ENCODE measurements at places on chromosomes 6 and 20. TPM values are rescaled to one million over a fixed set of nuclear protein-coding genes. Genes with fewer than 3 reads are reported as not detected.
A peak's percentile ranks its signal among the peaks of the same experiment; 100 is the strongest.

Gene ARHGAP18
- 37.5 TPM for total RNA-seq

Gene DEF6
- total RNA-seq: 28.7 TPM

Gene GMPR
- total RNA-seq: 0.32 TPM

Gene POLR1H
- total RNA-seq: 48.0 TPM

Gene ZNF165
- total RNA-seq: 5.3 TPM

Gene WFDC12
- 0.18 TPM for total RNA-seq

Gene RIMS1
- not detected for total RNA-seq

Gene CALHM6
- 3.2 TPM for total RNA-seq

Gene COL21A1
- total RNA-seq: 0.11 TPM

Gene SIRPD
- total RNA-seq: not detected

Gene IL20RA
- 1.7 TPM for total RNA-seq

Gene PSMB9
- 33.9 TPM for total RNA-seq

Gene LY6G6C
- not detected for total RNA-seq

Gene BTNL2
- total RNA-seq: not detected

Gene HRH3
- not detected for total RNA-seq

Gene NOTCH4
- 0.31 TPM for total RNA-seq

- DNase-seq: no peak
Measured at GRCh38 chr20:21373436-21373835, 23.9 kb downstream of the NKX2-4 start.

DNA sequence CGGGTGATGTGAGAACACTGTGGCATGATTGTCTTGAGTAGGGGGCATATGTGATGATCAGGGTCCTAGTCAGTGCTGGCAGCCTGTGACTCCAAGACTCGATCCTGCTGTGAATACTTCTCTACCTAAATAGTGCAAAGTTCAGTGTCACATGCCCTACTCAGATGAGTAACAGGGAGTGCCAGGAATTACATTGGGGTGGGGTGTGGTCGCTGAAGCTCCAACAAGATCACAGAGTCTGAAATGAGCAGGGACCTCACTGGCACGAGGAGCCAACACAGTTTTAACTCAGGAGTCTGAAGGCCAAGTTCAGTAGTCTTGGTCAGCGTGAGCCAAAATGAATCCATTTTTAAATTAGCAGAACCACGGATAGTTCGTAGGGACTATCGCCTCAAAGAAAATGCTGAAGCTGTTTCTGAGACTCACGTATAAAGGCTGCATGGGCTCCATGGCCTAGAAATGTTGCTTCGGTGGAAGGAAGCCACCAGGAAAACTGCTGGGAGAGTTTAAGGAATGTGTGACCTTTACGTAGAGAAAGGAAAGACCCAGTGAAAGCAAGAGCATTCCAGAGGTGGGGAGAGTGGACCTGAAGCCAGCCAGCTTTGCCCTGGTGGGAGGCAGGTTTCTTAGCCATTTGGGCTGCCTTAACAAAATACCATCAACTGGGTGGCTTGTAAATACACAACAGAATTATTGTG is 72.2 kb downstream of the RPP40 start:
- peak; percentile 51 for DNase-seq

DNA sequence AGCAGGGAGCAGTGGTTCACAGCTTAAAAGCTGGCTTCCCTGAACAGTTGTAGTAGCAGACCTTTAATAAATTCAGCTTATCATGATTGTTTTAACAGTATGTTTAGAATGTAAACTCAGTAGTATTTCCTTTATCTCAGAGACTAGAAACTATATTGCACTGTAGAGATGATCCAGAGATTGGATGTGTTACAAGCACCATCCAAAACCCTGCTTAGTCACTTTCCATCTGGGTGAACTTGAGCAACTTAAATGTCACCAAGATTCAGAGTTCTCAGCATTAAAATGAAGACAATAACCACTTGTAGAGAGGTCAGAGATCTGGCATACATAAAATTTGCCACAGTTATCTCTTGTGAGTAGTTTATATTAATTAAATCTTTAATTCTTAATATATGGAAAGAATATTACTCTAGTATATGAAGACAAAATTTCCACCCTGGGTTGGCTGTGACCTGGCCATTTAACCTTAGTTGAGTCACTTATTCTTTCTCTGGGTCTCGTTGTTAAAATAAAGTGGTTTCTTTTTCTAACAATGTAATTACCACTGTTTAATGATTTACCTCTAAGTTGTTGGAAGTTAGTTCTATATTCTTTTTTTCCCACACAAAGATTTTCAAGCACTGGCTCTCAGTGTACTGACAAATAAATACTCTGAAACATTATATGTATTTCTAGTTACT is 239.2 kb upstream of the FKBP1C start:
- no peak for DNase-seq

DNA sequence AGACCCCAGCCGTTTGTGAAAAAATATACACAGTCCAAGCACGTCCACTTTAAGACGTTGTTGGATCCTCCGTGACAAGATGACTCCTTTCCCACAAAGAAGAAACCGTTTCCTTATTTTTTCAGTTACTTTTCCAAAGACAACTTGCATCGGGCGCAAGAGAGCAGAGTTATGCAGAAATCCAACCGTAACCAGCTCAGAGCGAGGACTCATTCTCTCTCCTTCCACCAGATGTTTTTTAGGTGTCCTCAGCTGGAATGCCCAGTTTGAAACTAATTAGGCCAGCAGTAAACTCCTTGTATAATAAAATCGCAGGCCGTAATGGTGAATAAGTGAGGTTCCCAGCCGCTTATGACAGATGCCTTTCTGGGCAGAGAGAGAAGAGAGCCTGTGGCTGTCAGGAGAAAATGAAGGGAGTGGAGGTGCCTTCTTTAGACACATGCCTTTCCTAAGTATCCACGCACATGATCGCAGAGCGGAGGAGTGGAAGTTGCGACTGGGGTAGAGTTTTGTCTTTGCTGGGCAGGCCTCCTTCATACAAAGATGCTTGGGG is 2.8 kb downstream of the EYA2 start:
- no peak for DNase-seq

DNA sequence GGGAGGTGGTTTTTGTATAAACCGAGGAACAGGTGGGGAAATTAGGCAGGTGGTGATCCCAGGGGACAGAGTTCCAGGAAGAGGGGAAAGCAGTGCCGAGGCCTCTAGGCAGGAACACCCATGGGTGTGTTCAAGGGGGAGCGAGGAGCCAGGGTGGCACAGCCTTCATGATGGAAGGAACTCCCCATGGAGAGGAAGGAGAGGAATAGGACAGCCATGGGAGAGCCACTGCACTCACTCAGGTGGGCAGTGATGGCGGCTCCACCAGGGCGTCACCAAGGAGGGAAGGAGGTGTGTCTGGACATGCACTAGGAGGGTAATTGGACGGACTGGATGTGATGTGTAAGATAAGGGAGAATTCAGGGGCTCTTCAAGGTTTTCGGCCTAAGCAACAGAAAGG is 98.2 kb downstream of the THBS2 start:
- DNase-seq: no peak

DNA sequence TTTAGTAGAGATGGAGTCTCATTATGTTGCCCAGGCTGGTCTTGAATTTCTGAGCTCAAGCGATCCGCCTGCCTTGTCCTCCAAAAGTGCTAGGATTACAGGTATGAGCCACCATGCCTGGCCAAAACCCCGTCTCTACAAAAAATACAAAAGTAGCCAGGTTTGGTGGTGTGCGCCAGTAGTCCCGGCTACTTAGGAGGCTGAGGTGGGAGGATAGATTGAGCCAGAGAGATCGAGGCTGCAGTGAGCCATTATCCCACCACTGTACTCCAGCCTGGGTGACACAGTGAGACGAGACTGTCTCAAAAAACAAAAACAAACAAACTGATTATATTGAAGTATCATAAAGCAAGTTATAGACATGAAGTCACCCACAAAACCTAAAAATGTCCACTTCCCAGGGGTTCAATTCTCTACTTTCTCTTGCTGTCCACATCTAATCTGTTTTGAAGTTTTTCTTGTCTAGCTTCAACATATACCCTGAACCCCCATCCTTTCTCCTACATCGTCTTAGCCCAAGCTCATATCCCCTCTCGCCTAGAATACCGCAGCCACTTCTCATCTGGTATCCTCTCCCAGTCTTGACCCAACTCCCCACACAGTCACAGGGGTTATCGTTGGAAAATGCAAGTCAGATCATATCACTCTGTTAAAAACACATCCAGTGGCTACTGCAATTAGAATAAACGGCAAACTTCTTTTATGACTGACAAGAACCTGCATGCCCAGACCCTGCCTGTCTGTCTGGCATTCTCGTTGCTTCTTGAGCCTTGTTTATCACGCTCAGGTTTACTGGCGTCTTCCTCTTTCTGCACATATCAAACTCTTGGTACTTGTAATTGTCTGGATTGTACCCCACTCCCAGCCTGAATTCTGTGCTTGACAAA is 20.1 kb upstream of the NCOA3 start:
- DNase-seq: peak; percentile 78

DNA sequence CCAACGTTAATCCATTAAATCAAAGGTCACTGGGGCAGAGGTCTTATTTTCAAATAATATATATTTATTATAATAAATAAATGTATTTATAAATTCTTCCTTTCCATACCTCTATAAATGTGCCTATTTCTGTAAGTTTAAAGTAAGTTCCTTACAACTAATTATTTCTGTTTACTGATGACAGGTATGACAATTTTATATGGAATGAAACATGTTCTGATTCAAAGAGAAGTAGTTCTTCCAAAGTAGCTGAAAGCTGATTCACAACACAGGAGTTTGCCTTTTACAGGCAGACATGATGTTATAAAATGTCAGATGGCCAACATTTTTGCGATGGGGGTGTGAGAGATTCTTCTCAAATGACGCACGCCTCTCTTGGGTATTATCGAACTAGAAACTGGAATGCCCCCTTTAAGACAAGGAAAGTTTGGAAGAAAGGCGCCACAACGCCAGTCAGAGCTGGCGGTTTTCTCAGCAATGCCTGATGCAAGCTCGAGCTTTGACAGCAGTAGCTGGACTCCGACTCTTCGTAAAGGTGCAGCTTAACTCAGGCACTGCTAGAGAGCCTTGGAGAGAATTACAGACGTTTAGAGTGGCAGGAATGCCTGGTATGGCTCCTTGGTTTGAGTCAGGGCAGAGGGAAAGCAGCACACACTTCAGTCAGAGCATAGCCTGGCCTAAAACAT is 92.1 kb downstream of the FOXC1 start:
- peak; percentile 92 for DNase-seq

DNA sequence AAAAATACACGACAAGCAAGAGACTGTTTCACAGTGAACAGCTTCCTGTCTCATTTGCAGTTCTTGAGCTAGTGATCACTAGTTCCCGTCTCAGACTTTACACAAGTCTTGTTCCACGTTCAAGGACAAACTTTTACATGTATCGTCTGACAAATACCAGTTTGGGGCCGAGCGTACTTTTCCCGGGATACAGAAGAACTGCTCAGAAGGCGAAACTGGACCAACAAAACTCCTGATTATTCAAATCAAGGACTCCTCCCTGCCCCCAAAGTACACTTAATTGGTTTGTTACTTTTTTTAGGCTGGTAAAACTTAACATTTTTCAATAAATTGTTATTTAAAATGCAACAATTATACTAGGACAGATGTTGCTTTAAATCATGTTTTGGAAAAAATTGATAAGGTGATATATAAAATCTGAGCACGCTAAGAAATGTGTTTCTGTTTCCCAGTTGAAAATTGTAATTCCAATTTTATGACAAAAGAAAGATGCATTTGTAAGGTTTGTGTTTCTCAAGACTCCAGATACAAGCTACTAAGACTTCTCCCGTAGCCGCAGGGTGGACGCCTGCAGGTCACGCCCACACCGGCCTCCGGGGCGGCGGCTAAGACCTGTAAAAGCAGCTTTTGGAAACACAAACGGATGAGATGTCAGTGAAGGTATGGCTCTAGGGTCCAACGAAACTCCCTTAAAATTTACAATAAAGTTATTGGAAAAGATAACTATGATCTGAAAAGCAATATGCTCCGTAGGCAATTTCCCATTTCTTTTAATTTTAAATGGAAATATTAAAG is 16.8 kb upstream of the TCFL5 start:
- DNase-seq: no peak

- no peak for DNase-seq
Measured at GRCh38 chr6:7544597-7544996, 3.1 kb downstream of the DSP start.

DNA sequence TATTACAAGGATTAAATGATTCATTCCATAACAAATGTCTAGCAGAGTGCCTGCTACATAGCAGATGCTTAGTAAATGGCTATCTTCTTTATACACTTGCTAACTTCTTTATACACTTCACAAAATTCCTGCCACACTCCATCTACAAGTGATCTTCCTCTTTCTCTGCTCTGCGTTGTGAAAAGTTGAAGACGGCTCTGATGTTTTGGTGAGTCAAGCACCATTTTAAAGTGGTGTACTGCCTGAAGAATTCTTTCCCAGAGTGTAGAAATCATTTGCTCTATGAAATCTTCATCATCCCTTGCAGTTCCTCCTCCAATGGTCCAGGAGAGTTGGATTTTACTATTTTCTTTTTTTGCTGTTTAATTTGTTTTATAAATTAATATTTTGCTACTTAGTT is 74.9 kb downstream of the TNFAIP3 start:
- DNase-seq: no peak

DNA sequence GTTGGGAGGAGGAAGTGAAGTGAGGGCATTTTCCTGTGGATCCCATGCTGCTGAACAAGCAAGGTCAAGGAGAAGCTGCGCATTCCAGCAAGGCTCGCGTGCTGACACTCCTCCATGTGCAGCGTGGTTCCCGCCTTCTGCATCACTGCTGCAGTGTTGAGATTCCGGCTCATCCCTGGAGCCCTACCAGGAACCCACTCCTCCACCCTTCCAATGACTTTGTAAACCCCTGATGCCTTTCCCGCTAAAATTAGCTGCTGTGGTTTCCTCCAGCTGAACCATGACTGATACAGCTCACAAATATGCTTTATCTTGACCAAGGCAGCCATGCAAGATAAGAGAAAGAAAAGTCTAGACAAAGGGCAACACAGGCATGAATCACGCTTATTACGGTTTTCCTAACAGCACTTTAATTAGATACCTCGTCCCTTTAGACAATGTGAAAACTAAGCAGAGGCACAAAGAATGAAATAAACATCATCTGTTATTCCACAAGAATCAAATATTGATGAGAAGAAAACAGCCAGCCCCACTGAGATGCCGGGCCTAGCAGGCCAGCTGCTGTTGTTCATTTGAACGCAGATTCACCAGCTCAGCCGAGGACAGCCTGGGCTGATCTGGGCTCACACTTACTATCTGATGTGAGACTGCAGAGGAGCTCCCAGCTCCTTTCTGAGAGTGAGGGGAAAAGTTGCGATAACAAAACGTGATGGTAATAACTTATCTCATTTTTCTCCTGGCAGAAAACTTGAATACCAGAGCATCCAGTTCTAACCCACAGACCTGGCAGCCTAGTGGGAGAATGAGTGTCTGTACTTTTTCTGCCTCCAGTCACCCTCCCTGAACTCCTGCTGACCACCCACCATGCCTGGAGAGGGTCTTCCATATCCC is 14.2 kb upstream of the BNIP5 start:
- no peak for DNase-seq

GRCh38 chr20:46624946-46625345 is 26.3 kb downstream of the SLC13A3 start:
- DNase-seq: no peak

- no peak for DNase-seq
Measured at GRCh38 chr6:147903931-147904330, 395.4 kb downstream of the SAMD5 start.

GRCh38 chr6:167658106-167658505 is 168.6 kb upstream of the AFDN start:
- DNase-seq: no peak

All from foreskin keratinocyte (primary cell).